ENCODE measurements at places on chromosomes 16 and 17.

- DNase-seq = no peak
Measured at GRCh38 chr16:88118376-88118775, 167.1 kb downstream of the BANP start.

- peak; percentile 21 for DNase-seq
Measured at GRCh38 chr17:83106913-83107655, 27.7 kb downstream of the METRNL start.

DNA sequence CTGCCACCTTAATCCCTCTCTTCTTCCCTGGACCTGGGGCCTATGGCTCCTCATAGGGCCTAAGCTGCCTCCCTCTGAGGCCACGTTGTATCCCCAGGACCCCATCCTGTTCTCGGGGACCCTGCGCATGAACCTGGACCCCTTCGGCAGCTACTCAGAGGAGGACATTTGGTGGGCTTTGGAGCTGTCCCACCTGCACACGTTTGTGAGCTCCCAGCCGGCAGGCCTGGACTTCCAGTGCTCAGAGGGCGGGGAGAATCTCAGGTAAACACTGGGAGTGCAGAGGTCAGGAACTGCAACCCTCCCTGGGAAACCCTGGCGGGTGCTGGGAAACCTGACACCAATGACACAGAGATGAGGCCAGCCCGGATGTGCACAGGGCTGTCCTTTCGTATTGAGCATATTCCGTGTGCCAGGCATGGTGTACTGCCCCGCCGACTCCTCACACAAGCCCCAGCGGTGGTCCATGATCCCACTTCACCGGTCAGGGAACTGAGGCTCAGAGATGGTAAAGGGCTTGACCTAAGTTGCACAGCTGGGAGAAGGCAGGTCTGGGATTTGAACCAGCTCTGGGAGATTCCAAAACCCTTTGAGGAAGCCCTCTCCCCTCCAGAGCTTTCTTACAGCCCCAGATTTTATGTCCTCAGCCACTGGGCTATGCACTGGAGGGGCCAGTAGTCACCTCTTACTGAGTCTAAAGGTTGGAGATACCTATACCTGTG, 22.9 kb downstream of the ANKRD40 start:
- DNase-seq = no peak

DNA sequence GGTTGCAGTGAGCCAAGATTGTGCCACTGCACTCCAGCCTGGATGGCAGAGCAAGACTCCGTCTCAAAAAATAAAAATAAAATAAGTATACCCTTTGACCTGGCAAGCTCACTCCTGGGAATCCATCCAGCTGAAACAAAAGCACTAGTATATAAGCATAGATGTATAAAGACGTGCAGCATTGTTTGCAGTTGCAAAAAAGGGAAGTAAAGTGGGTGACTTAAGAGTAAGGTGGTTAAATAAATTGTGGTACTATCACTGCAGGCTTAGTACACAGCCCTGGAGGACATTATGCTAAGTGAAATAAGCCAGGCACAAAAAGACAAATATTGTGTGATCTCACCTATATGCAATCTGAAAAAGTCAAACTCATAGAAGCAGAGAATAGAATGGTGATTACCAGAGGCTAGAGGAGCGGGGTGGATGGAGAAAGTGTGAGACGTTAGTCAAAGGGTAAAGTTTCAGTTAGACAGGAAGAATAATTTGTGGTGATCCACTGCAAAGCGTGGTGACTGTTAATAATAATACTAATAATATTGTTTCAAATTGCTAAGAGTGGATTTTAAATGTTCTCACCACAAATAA, 113.0 kb downstream of the MYO1D start:
- no peak for DNase-seq

Measured in fibroblast of lung (primary cell).